ENCODE measurements at places on chromosomes 1 and 21.

- no peak for DNase-seq
Observed at GRCh38 chr1:198598796-198599321, 40.0 kb upstream of the PTPRC start.

- no peak for DNase-seq
Observed at GRCh38 chr1:241482761-241483250, 36.7 kb downstream of the FH start.

GRCh38 chr1:231629132-231629531 is 2.5 kb downstream of the DISC1 start:
- DNase-seq = no peak

- DNase-seq = no peak
Observed at GRCh38 chr1:12798911-12799310, 7.7 kb downstream of the PRAMEF1 start.

DNA sequence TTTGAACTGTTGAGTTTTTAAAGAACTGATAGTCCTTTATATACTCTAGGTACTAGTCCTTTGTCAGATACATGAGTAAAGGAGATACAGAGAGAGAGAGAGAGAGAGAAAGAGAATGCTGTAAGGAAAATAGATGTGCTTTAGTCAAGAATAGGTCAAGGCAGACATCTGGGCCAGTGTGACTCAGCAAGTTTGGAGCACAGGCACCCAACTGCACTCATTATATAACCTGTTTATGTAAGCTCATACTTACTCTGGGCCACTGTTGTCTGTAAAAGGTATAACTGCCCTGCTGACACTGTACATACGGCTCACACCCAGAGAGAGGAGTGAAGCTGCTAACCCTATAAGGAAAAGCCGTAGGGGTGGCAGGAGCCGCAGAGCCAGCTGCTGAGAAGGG is 32.2 kb upstream of the AKT3 start:
- DNase-seq = no peak

GRCh38 chr21:27681038-27681437 is 714.1 kb upstream of the ADAMTS5 start:
- no peak for DNase-seq

DNA sequence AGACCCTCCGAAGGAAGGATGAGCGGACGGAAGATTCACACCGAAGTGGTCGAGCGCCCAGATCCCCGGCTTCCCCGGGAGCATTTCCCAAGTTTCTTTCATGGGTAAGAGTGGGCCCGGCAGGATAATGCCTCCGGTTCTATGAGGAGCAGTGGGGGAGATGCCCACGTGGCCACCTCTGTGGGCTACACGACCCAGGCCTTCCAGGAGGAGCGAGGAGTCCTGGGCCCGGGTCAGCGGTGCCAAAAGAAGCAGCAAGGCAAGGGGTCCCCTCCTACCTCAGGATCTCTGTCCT is 7.9 kb upstream of the NBPF11 start:
- DNase-seq = no peak

DNA sequence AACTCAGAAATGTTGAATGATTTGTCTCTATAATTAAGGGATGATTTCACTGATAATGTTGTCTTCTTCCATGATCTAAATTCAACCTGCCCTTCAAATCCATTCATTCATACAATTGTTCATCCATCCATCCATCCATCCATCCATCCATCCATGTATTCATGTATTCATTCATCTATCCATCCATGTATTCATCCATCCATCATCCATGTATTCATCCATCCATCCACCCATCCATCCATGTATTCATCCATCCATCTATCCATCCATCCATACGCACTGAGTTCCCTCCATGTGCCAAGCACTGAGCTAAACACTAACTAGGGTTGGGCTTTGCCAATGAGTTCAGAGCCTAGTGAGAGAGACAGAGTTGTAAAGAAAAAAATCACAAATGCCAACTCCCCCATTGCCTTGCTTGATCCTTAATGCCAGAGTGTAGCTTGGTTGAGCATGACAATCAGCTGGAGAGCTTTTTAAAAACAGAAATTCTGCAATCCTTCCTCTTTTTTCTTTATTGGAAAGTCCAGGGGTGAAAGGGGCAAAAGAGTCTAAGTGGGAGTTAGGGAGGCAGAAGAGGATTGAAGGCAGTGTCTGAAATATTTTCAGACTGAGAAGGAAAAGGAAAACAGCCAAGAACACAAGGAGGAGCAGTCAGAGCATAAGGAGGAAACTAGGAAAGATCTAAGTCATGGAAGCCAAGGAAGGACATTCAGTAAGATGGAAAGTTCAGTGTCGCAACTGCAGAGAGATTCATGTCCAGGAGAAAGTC is 92.4 kb upstream of the ERG start:
- no peak for DNase-seq

- DNase-seq = no peak
Observed at GRCh38 chr1:169565335-169566271, 20.7 kb downstream of the F5 start.

GRCh38 chr1:157114183-157115121 is 14.8 kb upstream of the ETV3L start:
- no peak for DNase-seq

GRCh38 chr21:17866590-17866989 is 47.4 kb upstream of the C21orf91 start:
- no peak for DNase-seq

DNA sequence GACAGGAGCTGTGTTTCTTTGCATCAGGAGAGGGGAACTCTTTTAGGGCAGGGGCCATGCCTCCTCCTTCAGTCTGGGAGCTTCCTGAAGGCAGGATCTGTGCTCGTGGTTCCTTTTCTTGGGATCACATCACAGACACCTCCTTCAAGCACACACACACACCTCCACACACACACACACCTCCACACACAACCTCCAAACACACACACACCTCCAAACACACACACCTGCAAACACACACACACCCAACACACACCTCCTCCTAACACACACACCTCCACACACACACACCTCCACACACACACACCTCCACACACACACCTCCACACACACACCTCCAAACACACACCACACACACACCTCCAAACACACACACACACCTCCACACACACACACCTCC is 10.5 kb downstream of the LGR6 start:
- DNase-seq = no peak
